ENCODE measurements at places on chromosomes 5 and 9.

DNA sequence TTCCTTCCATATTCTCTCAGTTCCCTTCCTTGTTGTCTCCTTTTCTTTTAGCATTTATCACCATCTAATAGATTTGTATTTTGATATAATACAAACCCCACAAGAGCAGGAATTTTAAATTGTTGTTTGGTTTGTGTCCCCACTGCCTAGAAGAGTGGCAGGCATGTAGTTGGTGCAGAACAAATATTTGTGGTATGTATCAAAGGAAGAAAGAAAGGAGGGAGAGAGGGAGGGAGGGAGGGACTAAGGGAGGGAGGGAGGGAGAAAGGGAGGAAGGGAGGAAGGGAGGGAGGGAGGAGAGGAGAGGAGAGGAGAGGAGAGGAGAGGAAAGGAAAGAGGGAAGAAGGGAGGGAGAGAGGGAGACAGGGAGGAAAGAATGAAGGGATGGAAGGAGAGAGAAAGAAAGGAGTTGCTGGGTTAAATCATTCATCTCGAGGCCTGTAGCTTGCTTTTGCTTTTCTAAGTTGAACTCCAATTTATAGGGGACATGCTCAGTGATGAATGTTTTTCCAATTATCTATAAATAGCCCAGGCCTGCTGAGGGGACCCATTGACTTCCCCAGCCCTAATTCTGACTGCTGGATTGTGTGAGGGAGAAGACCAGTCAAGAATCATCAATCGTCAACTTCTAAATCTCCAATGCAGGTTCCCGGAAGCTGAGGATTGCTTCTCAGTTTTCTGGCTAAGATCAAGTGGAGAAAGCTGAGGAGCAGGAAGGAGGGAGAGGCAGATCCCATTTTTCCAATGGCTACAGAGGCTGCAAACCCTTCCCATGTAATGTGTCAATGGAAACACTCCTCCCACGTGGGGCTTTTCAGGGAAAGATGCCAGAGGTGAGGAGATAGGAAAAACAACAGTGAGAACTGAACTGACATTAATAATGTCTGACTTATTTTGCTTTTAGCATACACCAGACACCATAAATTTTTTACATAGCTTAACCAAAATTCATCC, 320.7 kb downstream of the ASTN2 start:
- DNase-seq = no peak

- DNase-seq = peak; percentile 71
These were observed 12.6 kb downstream of the TRIM23 start for GRCh38 chr5:65611524-65611923.

DNA sequence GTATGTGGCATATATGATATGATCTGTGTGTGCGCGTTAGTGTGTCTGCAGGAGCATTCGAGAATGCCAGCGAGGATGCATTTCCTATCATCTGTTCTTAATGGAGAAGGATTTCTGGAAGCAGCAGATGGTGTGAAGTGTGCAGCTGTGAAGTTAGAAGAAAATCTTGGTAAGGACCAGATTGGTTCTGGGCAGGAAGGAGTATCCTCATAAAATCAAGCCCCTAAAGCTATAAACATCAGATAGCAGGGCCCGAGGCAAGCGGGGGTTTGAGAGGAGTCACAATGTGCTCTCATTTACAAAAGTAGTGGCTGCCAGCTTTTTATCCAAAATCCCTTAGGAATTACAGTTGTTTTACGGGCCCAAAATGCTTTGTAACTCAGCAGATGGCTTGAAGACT, 40.0 kb downstream of the DAPK1 start:
- no peak for DNase-seq

DNA sequence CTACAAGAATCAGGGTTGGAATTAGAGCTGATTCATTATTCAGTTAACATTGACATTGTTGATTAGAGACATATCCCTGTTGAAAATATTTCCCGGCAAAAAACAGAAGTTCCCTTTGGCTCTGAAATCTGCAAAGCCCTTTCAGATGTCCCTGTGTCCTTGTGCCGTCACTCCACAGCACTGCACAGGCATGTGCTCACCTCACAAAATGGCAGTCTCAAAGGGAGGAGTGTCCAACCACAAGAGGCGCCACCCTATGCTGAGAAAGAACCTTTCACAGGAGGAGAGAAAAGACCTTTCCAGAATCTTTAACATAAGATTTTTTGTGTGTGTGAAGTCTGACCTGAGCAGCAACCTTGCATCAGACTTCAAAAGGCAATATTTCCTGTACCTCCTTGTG, 112.8 kb upstream of the PRSS3 start:
- no peak for DNase-seq

DNA sequence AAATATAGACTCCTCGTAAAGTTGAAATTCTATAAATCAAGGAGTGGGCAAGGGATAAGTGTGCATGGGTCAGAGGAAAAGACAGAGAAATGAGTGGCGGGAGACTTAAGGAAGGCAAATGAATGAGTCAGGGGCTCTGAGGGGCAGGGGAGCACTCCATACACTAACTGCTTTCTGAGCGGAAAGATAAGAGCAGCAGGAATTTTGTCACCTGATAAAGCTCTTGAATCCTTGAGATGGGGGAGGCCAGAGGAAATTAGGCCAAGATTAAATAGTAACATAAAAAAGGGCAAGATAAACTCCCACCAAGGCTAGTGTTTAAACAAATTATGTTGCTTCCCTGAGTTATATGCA, 191.0 kb upstream of the S1PR3 start:
- DNase-seq = no peak

DNA sequence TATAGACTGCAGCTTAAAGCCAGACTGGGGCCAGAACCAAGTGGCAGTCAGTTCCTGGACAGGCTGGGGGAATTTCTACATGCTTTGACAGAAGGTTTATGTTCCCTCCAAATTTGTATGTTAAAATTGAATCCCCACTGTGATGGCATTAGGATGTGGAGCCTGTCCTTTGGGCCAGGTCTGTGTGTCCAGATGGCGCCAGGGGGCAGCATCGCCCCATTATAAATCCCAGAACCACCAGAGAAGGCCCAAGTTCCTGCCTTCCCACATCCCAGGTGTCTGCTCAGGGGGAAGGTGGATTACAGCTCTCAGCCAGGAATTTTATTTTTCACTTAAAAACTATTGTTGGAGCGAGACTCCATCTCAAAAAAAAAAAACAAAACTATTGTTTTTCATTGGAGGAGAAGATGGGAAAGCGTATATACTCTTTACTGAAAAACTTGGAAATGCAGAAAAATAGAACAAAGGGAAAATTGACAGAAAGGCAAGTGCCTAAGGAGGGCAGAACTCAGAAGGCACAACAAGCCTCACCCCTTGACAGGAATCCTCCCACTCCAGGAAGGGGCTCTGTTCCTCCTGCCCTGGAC, 5.0 kb downstream of the IL3 start:
- peak; percentile 15 for DNase-seq

GRCh38 chr5:27221410-27221809, 183.0 kb upstream of the CDH9 start:
- no peak for DNase-seq

DNA sequence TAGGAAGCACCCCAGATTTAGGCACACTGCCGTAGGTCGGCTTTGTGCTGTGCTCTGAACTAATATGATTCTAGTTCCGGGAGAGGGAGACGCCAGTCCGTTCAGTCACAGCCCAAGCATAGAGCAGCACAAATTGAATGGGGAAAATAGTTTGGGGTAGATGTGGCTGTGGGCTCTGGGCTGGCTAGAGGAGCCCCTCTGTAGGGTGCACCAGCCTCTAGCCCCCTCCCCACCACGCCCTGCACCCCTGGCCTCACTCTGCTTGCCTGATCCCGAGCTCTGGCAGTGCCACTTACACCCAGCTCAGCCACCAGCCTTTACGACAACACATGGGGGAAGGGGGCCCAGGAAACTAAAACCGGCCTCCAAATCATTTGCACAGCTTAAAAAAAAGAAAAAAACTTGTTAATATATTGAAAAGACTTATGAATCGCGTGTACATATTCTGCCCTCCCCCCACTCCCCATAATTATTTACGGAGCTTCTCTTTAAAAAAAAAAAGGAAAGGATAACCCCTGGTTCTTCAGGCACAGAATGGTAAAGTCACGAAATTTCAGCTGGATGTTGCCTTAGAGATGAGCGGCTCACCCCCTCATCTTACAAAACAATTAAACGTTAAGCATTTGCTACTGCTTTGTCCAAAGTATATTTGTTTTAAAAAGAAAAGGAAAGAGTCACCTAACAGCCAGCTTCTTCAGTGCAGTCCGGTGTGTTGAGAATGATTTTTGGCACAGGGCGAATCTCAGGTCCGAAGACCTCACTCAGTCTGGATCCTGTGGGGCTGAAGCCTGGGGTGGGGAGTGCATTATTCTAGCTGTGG, 3.5 kb downstream of the LMX1B start:
- no peak for DNase-seq

GRCh38 chr9:16870596-16871335, at the start of gene BNC2:
Gene BNC2 (minus strand): TSS chr9:16870670. CDS start chr9:16870648, 22 bp downstream.
- DNase-seq = no peak

DNA sequence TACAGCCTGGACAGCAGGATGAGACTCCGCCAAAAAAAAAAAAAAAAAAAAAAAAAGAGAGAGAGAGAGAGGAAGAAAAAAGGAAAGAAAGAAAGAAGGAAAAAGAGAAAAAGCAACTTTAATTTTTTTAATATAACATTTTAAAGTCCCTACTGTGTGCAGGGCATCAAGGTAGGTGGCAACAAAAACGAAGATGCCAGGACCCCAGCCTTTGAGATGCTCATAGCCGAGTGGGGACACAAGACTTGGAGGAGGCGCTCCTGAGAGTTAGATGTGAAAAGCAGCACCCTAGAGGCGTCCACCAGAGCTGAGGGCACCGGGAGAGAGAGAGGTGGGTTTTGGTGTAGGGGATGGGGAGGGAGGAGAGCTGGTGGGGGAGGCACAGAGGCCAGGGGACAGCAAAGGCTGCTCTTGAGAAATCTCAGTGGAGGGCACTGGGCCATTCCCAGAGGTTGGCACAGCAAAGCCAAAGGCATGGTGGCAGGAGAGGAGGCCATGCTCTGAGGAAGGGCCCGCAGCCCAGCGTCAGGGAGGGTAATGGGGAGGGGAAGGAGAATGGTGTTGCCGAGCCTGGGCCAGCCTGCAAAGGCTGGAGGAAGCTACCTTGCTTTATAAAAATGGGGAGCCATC, 135.6 kb downstream of the C9orf50 start:
- DNase-seq = no peak

- peak; percentile 98 for DNase-seq
These were observed 107.0 kb upstream of the NUDT12 start for GRCh38 chr5:103669615-103670014.

GRCh38 chr9:126869368-126869767, 8.9 kb downstream of the ZBTB34 start:
- no peak for DNase-seq

GRCh38 chr5:111422245-111422644, 90.1 kb downstream of the STARD4 start:
- DNase-seq = no peak

DNA sequence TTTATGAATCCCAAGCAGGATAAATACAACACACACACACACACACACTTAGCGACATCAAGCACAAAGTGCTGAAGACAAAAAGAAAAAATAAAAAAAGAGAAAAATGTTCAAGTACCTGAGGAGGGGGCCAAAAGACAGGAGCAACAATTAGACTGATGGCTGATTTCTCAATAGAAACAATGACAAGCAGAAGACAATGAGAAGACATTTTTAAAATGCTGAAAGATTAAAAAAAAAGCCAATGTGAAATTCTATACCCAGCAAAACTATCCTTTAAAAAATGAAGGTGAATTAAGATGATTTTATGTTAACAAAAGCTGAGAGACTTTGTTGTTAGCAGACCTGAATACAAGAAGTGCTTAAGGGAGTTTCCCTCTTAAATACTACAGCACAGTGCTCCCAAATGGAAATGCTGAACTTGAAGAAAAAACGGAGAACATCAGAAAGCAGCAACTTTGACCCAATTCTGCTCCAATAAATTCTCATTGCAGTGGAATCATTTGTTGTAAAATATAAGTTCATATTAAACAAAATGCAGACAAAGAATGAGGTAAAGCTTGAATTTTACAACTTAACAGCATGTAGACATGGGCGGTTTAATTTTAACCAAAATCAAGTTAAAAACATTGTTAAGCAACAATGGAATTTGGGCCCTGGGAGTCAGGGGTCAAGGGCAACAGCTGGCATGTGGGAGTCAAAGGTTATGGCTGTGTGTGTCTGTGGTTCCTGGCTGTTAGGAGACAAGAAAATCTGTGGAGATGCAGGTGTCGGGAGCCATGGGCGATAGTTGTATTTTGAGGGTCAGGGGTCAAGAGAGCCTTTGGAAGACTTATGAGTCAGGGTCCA, 776 bp upstream of the RANBP17 start:
- no peak for DNase-seq

- DNase-seq = no peak
These were observed 175.6 kb downstream of the CD180 start for GRCh38 chr5:67021031-67021430.

DNA sequence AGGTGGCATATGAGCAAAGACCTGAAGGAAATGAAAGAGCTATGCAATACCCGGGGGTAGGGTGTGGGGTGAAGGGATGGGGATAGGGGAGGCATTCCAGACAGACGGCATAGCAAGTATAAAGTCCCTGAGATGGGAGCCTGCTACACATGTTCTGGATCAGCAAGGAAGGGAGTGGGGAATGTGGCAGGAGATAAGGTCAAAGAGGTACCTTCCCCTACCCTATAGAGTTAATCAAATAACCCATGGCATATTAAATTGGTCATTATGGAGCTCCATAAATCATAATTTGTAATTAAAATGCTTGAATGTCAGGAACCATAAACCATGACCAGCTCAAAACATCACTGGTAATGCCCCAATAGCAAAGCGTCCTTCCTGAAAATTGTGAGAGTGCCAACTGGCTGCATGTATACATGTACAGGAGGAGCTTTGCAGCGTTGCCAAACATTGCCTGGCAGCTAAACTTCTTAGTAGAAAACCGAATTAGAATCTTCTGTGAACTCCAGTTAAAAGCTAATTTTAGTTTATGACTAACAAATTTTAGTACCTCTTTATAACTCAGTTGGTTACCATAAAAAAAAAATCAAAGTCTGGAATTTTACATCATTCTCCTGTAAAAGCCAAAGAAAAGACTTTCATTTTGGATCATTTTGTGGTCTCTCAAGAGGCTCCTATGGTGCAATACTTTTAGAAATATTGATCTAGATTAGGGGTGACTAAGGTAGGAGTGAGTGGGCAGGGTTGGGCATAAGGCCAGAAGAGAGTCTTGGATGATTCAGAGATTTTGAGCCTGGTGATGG, 4.7 kb downstream of the DNAI1 start:
- DNase-seq = no peak

DNA sequence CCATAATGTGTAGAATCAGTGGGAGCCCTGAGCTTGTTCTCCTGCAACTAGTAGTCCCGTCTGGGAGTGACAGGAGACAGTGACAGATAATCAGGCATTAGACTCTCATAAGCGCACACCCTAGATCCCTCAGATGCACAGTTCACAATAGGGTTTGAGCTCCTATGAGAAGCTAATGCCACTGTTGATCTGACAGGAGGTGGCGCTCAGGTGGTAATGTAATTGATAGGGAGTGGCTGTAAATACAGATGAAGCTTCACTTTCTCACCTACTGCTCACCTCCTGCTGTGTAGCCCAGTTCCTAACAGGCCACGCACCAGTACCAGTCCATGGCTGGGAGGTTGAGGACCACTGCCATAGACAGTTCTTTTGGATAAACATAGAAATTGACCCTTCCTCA, 188.7 kb downstream of the ROR2 start:
- no peak for DNase-seq

GRCh38 chr5:135996611-135997010, 32.2 kb upstream of the TGFBI start:
- DNase-seq = no peak

GRCh38 chr5:147234239-147234824, 494 bp upstream of the STK32A start:
- DNase-seq = no peak

Data from NCI-H2029 treated with DMSO at 0.1 percent for 48 hours (cell line).